ENCODE measurements at places on chromosomes 2 and 18.

GRCh38 chr2:230717600-230717999, 5.0 kb downstream of the CAB39 start:
- no peak for DNase-seq

DNA sequence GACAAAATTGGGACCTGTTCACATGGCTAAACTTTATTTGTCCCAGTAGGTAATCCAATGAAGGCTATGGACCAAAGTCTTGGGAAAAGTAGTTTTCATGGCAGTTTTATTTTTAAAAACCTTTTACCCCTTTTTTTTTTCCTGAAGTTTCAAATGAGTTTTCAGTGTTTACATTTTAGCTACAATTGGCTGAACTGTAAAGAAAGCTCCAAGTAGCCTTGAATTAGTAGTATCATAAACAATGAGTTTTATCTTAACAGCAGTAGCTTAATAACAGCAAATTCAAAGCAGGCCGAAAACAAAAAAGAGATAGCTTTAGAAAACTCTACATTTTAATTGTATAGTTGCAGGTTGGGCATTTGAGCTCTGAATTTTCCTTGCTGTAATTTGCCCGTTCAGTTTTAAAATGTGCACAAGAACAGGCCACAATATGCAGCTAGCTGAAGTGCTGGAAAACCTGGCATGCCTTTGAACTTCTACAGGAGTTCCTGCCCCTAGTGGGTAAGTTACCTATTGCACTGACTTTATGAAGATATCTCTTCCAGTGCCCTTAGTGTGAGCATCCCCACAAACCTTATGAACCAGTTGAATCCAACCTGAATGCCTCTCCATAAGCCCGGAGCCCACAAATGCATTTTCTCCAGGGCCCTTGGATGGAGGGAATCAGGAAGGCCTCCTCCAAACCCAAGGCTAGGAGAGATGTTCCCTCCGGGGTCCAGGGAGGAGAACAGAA, 106.7 kb downstream of the XRCC5 start:
- peak; percentile 45 for DNase-seq

GRCh38 chr2:6951046-6951445, 33.8 kb downstream of the RNF144A start:
- DNase-seq = no peak

GRCh38 chr18:31354990-31355389, 21.6 kb upstream of the DSG4 start:
- DNase-seq = no peak

DNA sequence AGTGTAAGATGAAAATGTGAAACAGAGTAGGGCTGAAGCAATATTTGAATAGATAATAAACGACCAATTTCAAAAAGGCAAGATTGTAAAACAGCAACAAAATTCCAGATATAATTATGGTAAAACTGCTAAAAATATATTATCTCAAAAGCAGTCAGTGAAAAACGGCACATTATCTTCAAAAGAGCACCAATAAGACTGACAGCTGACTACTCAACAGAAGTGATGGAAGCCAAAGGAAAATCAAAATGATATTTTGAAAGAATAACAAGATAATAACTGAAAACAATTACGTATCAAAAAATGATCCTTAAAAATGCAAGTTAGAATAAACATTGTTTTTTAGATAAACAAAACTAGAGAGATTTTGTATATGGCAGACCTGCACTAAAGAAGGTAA, 920.6 kb upstream of the FAM98A start:
- no peak for DNase-seq

- no peak for DNase-seq
Measured at GRCh38 chr2:45497355-45497754, 113.7 kb downstream of the SRBD1 start.

- DNase-seq = no peak
Measured at GRCh38 chr2:75595541-75596395, 35.0 kb upstream of the EVA1A start.

DNA sequence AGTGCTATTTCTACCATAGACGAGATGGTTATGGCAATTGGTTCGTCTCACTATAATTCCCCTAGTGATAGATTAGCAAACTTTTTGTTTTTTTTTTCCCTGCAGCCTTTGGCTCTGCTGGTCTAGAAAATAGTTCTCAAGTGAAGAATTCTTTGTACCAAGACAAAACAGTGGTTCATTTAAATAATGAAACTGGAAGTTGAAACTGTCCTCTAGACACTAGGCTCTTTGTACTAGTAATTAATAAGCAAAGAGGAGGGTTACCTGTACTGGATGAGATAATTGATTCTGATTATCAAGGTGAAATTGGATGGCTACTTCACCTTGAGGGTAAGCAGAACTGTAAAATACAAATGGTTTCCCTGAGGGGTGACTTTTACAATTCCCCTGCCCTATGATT, 156.9 kb upstream of the DCC start:
- DNase-seq = no peak

GRCh38 chr2:22787745-22788144, 597.2 kb upstream of the KLHL29 start:
- no peak for DNase-seq

- peak; percentile 31 for DNase-seq
Measured at GRCh38 chr18:55228191-55228590, 268.9 kb upstream of the CCDC68 start.

- peak; percentile 12 for DNase-seq
Measured at GRCh38 chr2:183063083-183063482, 15.5 kb upstream of the DUSP19 start.

- peak; percentile 82 for DNase-seq
Measured at GRCh38 chr2:36373149-36373926, 17.8 kb downstream of the CRIM1 start.

GRCh38 chr2:86552889-86553288, 10.4 kb downstream of the CHMP3 start:
- DNase-seq = no peak

- no peak for DNase-seq
Measured at GRCh38 chr2:320561-320960, 32.7 kb upstream of the ALKAL2 start.

- no peak for DNase-seq
Measured at GRCh38 chr18:63987743-63988142, 17.9 kb downstream of the SERPINB8 start.

DNA sequence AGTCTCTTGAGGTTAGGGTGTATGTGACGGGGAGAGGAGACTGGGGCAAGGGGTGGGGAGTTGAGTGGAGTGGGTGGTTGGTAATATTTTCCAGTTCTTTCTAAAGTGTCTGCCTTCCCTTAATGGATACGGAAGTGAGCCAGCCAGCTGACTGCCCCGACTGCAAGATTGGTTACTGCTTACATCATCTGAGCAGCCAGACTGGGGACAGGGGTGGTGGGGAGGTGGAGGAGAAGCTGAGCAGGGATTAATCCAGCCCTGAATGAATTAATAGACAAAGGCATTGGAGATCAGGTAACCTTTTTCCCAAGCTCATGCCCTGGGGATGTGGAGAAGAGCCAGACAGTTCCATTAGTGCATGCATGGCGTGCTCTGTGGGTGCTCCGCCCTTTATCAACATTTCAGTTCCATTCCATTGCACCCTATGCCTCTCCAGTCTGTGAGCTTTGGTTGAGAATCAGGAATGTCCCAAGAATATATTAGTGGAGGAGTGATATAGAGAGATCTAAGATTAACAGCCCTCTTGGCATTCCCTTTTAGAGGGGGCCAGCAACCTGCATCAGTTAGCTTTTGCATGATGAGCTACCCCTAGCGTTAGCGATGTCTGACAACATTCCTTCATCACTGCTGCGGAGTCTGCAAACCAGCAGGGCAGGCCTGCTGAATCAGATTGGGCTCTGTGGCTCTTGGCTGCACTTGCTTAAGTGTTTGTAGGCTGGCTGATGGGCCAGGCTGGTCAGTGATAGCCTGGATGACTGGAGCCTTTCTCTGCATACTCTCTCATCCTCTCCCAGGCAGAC, 67.4 kb downstream of the TNP1 start:
- peak; percentile 13 for DNase-seq

DNA sequence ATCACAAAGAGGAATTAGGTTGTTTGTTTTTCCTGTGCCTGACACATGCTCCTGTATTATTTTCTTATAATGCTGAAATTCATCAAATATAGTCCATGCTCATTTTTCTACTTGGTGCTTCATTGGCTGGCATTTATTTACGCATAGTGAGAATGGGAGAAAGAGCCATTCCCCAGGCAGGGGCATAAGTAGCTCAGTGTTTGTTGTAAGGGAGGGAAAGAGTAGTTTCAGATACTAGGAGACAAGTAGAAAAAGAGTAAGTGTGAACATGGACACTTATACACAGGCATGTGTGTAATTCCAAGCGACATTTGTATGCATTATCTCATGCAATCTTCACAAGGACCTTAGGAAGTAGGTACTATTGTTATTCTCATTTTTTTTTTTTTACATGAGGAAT, 111.9 kb upstream of the UGP2 start:
- DNase-seq = no peak

GRCh38 chr2:241381872-241382271, 25.8 kb downstream of the FARP2 start:
- no peak for DNase-seq

- DNase-seq = peak; percentile 20
Measured at GRCh38 chr2:237196866-237197618, 111.4 kb downstream of the COPS8 start.

GRCh38 chr18:76988827-76989646, 143.5 kb downstream of the MBP start:
- DNase-seq = no peak

DNA sequence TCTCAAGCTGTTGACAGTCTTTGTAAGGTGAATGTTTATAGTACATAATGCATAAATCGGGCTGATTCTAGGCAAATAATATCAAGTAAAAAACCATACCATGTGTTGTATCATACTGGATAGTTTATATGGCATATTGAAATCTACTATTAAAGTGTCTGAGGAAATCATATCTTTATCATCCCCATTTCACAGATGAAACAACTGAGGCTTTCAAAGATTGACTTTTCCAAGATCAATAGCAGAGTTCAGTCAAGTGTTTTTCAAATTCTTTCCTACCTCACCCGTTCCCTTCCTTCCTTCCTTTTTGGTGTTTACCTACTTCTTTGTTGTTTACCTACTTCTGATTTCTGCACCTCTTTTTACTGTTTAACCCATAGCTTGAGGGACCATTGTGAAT, 2.0 kb downstream of the LYPD6 start:
- DNase-seq = no peak

- no peak for DNase-seq
Measured at GRCh38 chr2:229925201-229925600, 2.9 kb downstream of the FBXO36 start.
